Hematopoietic multipotent progenitor cell treated with erythropoietin and hydrocortisone succinate and interleukin-3 and kit ligand, for 4 days (in vitro differentiated cells): ENCODE measurements at places on chromosomes 2 and 18.

- DNase-seq = no peak
These were observed 117.6 kb downstream of the SNTG2 start for GRCh38 chr2:1068241-1068640.

GRCh38 chr2:160091381-160091780, 29.0 kb upstream of the PLA2R1 start:
- DNase-seq = no peak

GRCh38 chr2:213649176-213649575, 364.9 kb downstream of the SPAG16 start:
- no peak for DNase-seq

DNA sequence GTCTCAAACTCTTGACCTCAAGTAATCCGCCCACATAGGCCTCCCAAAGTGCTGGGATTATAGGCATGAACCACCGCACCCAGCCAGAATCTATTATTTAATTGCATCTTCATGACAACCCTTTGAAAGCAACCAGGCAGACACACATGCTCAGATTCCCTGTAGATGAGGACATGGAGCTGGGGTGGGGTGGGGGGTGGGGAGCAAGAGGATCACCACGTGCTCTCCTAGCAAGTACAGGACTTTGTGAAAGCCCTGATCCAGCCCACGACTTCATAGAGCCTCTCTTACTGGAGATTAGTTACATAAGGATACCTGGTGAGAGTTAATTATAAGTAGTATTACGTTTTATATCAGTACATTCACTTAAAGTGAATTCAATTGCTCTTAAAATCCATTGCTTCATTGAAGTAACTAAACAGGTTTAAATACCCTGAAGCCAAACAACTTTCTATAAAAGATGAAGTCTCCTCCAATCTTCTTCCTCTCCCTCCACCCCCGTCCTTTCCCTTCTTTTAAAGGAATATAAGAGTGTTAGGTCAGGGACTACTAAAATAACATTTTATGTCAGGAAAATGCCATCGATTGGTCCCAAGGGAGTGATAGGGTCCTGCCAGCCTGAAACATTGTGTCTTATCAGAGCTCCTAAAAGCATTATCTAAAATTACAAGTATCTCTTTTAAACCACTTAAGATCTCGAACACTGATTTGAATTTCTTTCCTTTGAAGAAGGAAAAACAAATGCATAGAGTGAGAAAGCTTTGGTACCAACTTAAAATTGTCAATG, 123.9 kb downstream of the EPHA4 start:
- DNase-seq = no peak

- no peak for DNase-seq
These were observed 1607.8 kb upstream of the PIK3C3 start for GRCh38 chr18:40347261-40347660.

DNA sequence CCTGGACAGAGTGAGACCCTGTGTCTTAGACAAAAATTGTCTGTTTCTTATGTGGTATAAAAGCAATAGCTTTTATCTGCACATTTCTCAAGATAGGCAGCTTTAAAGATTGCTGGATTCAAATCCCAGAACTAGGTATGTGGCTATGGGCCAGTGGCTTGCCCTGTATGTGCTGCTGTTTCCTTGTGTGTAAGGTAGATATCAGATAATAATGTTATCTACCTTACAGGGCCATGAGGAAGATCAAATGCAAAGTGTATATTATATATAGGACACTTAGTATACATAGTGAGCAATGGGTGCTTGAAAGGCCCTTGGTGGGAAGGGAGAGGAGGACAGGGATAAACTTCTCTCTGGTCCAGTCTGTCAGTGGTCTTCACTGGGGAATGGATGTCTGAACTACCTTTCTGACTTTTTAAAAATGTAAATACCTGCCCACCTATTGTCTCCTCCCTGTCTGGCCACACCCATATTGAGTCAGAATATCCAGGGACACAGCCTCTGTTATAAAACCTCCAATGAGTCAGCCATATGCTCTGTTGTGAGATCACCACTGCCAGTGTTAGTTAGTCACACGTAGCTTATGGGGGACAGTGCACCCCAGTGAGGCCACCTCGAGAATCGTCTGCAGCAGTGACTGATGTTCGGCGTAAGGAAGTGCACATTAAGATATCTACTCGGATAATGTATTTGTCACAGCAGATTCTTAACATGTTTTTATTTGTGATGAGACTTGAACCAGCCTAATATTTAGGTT, 383.4 kb downstream of the PTPRM start:
- no peak for DNase-seq
